Activated T-helper 17 cell treated with anti-CD3 and anti-CD28 coated beads, Interleukin-2, amount 50 U/mL, for 72 hours (primary cell): ENCODE measurements at places on chromosomes 11 and 22. TPM values are rescaled to one million over a fixed set of nuclear protein-coding genes. Genes with fewer than 3 reads are reported as not detected.

Gene RFPL1
- not detected for total RNA-seq

Gene NAT10
- 113 TPM for total RNA-seq

Gene TECTA
- total RNA-seq: 0.24 TPM

Gene RFPL2
- total RNA-seq: 0.24 TPM

Gene OR51B5
- not detected for total RNA-seq

Gene ARHGAP8
- not detected for total RNA-seq

Gene SOX6
- total RNA-seq: 0.11 TPM

Gene GRM5
- total RNA-seq: not detected

Gene OLFML1
- not detected for total RNA-seq

Gene LRRC74B
- not detected for total RNA-seq

Gene DEUP1
- not detected for total RNA-seq

- peak; percentile 57 for ATAC-seq
Observed at GRCh38 chr11:117144477-117145392, 648 bp downstream of the PAFAH1B2 start.

DNA sequence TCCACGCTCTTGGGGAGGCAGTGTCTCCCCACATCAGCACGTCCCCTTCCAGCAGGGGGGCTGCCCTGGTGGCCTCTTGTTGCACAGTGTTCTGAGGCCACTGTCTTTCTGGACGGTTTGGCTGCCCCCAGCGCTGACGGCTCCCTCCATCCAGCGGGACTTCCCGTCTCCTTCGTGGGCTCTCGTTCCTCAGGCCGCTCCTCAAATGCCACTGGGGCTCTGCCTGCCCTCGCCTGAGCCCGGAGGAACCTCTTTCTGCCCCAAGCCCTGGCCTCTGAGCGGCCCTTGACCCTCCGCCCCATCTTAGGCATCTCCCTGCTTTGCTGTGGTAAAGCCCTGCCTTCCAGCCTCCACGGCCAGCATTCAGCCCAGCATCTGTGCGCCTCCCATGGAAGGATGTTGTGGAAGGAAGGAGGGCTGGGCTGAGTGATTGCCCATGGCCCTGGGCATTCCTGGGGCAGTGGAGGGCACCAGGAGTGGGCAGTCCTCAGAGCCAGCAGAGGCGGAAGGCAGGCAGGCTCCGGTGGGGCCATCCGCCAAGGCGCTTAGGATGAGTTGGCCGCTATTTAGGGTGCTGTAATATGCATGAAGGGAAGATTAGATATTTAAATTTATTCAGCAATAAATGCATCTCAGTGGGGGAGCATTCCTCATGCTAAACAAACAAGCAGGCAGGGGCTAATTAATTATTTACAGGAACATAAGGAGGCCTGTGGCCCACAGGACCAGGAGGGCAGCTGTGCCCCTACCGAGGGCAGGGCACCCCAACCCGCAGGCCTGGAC lies 17.8 kb downstream of the OTUB1 start:
- no peak for ATAC-seq

- no peak for ATAC-seq
Observed at GRCh38 chr11:12831471-12832202, 157.4 kb downstream of the TEAD1 start.

DNA sequence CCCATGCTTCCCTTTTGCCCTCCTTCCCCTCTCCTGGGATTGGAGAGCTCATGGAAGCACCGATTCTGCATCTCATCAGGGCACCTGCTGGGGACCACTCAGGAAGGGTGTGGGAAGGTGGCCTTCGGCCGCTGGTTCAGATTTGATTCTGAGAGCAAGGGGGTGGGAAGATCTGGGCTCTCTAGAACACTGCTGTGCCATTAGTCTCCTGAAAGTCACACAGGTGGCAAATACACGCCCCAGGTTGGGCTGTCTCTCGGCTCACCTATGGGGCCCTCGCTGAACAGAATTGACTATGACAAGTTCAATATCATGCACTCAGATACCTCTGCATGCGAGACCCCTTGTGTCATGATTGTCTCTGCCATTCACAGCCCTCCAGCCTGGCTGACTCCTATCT lies 12.8 kb upstream of the APOBEC3A start:
- no peak for ATAC-seq

DNA sequence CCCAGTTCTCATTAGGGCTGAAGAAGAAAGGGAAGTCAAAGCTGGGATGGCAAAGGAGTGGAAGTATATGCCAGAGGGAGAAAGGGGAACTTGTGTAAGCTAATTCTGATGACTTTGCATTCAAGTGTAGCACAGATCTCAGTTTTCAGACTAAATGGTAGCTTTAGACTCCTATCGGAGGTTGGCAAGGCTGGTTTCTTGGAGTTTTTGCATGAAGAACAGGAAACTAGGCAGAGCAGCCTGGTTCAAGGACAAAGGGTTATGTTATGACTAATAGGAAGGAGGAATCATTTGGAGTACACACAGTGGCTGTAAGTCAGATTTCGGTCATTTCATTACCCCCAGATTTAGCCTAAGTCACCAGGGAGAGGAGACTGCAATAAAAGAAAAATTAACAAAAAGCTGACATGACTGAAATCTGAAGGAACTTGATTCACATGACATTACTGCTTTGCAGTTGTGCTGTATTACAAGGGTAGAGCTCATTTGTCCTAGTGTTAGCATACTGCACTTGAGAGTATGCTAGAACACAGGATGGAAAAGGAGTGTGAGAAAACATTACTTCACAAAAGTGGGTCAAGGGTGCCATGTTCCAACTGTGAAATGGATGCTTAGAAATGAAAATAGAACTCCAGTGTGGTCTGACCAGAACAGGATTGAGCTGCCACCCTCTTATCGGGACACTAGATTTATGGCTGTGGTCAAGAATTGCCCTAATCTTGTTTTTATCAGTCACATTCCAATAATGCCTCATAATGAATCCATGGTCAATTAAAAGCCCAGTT lies 23.6 kb downstream of the ADM start:
- ATAC-seq: peak; percentile 58

- ATAC-seq: no peak
Observed at GRCh38 chr11:12536566-12536965, 137.7 kb upstream of the TEAD1 start.

- ATAC-seq: peak; percentile 21
Observed at GRCh38 chr11:31856248-31856647, 45.1 kb upstream of the PAX6 start.

DNA sequence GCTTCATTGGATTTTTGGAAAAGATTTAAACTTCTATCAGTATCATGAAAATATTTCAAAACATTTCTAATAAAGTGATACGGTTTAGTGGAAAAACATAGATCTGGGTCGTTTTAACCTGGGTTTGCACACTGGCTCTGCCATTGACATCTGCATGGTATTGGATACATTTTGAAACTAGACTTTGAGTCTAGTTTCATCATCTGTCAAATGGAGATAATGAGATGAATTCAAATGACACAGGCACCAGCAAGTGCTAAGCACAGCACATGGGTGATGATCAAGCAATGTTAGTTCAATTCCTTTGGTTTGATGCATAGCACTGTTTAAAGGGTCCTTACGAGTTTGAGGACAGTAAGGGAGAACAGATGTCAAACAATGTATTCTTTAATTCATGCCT lies 819.0 kb upstream of the CCDC90B start:
- ATAC-seq: no peak

DNA sequence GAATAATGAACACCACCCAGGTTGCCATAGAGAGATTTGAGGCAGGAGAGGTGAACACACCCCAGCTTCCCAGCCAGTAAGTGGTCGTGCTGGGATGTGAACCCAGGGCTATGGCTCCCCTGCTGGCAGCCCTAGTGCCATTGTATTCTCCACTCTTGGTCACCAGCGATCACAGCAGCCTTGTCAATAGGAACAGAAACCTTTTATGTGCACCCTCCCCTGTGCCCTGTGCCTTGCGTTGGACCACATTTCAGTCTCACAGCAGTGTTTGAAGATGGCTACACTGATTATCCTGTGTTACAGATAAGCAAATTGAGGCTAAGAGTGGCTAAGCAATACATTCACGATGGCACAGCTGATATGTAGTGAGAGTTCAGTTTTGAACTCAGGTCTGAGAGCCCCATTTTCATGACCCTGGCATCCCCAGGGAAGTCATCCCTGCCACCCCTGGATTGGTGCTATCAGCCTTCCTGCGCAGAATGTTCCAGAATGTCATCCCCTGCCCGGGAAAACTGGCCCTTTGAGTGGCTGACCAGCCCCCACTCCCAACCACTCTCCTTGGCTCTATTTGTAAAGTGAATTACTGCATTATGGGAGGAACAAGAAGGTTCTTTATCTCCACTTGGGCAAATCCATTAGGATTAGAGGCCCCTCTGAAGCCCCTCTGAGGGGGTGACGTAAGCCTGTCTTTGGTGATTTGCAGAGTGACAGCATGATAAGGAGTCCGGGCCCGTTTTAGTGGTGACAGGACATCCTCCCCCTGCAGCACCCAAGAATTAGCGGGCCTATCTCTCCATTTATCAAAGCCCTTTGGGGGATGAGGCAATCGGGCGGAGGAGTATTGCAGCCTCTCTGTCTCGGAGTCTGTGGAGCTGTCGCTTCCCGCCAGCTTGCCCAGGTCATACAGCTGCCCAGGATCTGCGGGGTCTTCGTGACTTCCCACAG lies 30.9 kb downstream of the SMIM38 start:
- ATAC-seq: no peak

- ATAC-seq: no peak
Observed at GRCh38 chr22:47210686-47211085, 448.2 kb downstream of the TBC1D22A start.

- ATAC-seq: no peak
Observed at GRCh38 chr11:88799771-88800500, 265.8 kb downstream of the GRM5 start.

DNA sequence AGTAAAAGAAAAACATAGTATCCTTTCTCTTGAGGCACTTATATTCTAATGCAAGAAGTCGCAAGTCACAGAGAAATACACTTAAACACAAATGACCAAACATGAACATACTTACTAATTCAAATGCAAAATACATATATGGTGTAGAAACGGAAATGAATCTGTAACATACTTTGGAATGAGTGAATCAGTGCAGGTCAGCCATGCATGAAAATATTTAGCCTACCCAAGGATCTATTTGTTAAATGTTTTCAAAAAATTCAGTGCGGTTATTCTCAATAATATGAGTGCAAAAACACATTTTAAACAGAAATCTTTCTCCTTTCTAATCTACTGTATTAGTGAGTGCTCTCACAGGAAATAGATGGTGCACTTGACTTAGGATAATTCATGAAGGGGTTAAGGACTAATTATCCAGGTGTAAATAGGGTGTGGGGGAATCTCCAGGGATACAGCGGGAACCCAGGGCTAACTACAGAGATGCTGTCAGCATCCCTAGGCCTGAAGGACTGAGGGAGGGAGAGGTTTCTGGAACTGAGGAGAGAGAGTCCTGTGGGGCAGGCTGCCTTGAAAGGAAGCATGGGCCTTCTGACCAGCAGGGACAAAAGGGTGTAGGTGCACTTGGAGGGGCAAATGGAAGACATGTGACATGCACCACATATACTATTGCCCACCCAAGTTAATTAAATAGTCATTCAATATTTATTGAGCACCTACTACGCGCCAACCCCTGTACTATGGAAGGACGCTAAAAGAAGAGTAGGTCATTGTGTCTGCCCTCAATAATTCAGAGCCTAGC lies 139.2 kb downstream of the MAML2 start:
- ATAC-seq: no peak

DNA sequence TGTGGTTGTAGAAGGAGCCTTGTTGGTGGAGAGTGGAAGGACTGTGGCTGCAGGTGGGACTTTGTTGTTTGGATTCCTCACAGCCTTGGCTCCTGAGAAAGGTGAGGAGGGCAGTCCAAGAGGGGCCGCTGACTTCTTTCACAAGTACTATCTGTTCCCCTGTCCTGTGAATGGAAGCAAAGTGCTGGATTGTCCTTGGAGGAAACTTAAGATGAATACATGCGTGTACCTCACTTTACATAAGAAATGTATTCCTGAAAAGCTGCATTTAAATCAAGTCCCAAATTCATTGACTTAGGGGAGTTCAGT lies 2.4 kb downstream of the FUT4 start:
- no peak for ATAC-seq

- ATAC-seq: peak; percentile 53
Observed at GRCh38 chr11:64802370-64803157, 450 bp downstream of the MAP4K2 start.

GRCh38 chr11:43923406-43924111 lies 18.9 kb upstream of the C11orf96 start:
- ATAC-seq: no peak

GRCh38 chr11:105548359-105548758 lies 61.5 kb upstream of the GRIA4 start:
- no peak for ATAC-seq

DNA sequence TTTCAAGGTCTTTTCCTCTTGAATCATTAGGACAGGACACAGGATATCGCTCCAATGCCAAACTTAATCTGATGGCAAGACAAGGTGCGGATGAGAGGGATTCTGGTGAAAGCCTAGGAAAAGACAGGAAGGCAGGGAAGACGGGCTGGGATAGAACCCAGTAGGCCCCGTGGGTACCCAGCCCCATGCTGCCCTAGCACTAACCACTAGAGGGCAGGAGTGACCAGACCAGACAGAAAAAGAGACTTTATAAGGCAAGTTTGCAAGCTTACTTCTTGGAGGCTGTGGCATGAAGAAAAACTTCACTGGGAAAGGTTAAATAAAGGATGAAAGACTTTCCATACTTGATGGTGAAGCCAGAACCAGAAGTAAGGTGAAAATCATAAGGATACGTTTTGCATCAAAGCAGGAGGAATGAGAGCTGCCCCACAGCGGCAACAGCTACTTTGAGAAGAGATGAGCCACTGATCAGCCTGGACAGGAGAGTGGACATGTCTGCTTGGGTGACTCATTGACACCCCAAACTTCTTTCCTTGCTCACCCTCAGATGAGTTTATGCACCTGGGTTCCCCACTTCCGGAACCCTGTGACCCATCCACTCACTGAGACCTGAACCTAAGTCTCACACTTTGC lies 39.8 kb downstream of the SYN3 start:
- peak; percentile 47 for ATAC-seq

DNA sequence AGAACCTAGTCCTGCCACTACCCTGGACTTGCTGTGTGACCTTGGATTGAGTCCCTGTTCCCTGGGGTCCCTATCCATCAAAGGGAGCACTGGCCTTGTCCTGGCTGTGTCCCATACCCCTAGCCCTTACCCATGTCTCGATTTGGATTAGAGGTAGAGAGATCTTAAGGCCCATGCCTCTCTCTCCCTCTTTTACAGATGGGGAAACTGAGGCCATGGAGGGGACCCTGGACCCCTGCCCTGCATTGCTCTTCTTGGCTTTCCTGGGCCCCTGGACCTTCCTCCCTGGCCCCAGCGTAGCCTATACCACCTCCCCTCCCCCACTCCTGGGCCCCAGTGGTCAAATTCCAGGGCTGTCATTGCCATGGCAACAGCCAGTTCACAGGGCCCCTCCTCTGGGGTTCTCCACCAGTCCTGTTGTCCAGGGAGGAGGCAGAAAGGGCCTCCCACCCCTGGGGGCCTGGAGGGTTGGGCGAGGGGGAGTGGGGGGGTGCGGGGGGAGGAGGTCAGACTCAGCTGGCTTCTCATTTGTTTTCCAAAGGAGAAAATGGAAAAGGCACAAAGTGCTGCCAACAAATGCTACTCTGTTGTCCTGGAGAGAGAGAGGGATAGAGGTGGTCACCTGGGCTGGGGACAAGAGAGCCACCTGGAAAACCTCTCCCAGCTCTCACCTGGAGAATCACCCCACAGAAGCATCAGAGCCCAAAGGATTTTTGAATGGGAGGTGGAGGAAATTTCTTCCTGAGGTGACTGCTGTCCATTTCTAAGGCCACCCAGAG lies 23.3 kb downstream of the ARHGEF17 start:
- ATAC-seq: no peak

- peak; percentile 56 for ATAC-seq
Observed at GRCh38 chr22:43136255-43136654, 6.9 kb downstream of the MCAT start.

GRCh38 chr11:32722255-32722654 lies 72.2 kb downstream of the CCDC73 start:
- no peak for ATAC-seq
